ENCODE measurements at places on chromosomes 5 and 9. TPM values are rescaled to one million over a fixed set of nuclear protein-coding genes. Genes with fewer than 3 reads are reported as not detected.

Gene SPINK6
- 2,131 TPM for polyA plus RNA-seq

Gene IL4
- polyA plus RNA-seq = not detected

Gene PCDHB14
- 5.4 TPM for polyA plus RNA-seq

Gene EIF4E1B
- not detected for polyA plus RNA-seq

Gene PRELID1
- polyA plus RNA-seq = 44.8 TPM

Gene DOLK
- 20.3 TPM for polyA plus RNA-seq

Gene FOXD4L4
- not detected for polyA plus RNA-seq
